ENCODE measurements at places on chromosomes 1 and 21.

DNA sequence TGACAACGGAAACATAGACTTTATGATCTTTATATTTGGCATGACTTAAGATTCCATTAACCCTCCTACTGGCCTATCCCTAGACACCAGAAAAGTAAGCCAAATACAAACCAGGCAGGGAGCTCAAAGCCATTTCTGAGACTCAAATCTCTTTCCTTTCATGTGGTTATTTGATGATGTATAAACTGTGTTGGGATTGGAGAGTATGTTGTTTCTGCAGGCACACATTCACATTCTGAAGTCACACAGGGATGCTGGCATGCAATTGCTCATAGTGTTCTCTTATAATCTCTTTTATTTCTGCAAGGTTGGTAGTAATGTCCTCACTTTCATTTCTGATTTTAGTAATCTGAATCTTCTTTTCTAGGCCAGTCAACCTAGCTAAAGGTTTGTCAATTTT lies 5.8 kb downstream of the ZMYND12 start:
- no peak for DNase-seq

GRCh38 chr1:12249181-12249580 lies 19.4 kb downstream of the VPS13D start:
- no peak for DNase-seq

DNA sequence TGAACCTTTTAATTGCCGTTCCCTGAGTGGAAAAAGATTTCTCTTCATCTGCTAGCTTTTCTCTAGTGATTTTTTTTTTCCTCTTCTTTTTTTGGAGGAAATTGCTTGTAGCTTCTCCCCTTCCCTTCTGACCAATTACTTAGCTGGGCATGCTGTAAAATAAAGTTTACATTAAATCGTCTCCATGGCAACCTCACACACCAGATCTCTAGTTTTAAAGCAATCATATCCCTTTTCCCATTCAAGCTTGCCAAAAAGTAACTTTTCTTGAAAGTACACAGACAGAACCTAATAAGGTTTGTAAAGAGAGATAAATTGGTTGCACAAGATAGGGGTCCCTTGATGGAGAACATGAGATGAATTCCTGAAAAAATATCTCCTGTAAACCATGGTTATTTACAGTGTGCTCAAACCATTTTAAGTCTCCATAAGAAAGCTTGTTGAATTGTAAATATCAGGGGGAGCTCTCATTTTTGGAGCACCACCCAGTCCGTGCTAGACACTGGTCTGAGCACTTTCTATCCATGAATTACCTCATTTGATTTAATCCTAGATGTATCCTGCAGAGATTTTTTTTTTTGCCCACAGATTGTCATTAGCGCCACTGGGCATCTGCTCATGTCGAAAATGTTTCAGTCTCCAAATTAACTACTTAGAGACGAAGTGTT lies 32.6 kb upstream of the HTR1D start:
- no peak for DNase-seq

DNA sequence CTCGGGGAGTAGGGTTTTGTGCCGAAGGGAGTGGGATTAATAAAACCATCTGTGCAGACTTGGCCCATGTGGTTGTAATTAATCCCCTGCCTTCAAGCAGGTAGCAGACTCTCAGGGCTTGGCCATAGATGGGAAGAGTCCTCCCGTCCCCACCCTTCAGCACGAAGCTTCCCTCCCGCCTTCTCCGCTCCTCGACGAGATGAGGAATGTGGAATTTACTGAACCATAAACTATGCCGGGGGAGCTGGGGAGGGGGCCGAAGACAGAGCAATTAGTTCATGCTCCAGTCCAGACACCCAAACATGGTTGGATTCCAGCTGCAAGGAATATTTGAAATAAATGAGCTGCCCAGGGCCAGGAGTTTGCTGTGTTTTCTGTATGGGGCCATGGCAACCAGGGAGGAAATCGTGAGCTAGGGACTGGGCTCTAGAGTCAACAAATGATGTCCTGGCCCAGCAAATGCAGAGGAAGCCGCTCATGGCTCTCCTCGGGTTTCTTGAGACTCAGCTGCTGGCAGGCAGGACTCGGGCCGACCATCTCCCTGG lies 78.8 kb downstream of the SPSB1 start:
- no peak for DNase-seq

GRCh38 chr1:76843821-76844464 lies 23.3 kb upstream of the ST6GALNAC5 start:
- no peak for DNase-seq

DNA sequence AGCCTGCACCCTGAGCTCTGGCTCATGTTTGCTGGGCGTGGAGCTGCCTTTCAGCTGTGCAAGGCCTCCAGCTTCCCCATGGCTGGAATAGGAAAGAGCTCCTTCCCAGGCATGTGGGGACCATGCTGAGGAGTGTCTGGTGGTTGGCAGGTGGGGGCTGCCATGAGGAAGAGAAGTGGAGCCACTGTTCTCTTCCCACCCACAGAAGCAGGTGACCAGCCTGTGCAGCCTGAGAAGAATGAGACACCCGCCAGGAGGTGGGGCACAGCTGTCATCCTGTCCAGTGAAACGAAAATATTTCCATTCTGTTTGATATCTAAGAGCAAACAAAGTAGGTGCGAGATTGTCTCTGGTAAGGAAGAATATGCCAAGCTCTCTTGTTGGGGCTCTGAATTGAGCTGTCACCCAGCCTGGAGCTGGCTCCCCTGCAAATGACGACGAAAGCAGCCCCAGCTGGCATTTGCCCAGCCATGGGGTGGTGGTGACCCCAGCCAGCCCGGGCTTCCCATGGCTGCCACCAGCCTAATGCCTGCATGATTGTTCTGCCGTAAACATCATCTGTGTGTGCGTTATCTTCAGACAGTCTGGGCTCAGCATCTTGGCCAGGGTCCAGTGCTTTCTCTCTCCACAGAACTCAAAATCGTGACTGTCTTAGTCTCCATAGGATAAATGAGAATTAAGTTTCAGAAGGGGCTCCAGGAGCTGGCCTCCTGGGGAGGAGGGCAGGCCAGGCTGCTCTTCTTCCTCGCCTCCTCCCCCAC lies 429.8 kb upstream of the VAMP3 start:
- DNase-seq: no peak

GRCh38 chr1:235270625-235271024 lies 57.4 kb downstream of the ARID4B start:
- DNase-seq: no peak

DNA sequence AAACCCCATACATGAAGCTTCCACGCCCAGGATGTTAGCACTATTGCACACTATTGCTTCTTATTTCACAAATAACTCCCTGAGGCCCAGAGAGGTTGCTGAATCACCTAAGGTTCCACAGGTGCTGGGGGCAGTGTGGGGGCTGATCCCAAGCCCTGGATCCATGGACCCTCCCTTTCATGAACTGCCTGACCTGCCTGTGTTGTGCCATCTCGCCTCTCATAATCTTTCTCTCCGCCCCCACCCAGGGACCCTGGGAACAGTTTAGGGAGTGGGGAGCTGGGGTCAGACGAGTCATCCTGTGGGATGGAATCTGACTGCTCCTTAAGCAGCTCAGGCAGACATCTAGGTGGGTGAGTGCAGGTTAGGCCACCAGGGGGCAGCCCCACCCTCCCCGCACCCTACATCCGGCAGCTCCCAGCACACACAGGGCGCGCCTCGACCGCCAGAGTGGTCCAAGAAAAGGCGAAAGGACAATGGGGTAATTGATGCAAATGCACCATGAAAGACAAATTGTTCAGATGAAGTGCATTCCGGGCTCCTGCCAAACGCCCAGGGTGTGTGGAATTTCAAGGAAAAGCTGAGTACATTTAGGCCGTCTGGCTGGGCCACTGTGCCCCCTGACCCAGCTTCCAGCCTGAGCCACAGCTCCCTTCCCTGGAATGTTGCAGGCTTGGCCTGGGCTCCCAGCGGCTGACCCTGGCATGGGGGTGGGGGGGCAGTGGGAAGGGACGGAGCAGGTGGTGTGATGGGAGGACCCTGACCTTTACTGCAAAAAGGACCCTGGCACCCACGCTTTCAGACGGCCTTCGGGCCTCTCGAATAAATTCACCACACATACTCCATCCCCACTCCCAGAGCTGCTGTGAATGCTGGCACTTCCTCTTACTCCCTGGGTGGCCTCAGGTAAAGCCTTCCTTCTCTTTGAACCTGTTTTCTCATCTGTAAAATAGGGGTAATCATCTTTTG lies 20.8 kb downstream of the PHLDA3 start:
- peak; percentile 84 for DNase-seq

GRCh38 chr1:174913225-174913903 lies 86.4 kb upstream of the CACYBP start:
- no peak for DNase-seq

DNA sequence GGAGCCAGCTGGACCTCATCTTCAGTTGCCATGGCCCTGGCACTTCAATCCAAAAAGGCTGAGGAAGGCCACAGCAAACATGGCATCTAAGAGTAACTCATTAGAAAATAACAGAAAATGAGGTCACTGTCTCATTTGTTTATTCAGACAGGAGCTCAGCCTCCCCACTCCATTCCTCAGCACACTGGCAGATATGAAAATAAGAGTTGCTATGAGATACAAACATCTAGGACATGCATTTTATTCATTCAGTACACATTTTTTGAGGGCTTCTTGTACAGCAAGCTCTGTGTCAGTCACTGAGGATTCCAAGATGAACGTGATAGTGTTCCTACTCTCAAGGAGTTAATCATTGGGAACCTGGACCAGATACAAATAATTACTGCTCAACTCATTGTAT lies 32.7 kb upstream of the TMEM125 start:
- DNase-seq: no peak

GRCh38 chr1:109193653-109194590 lies 19.8 kb upstream of the SARS1 start:
- peak; percentile 67 for DNase-seq

- no peak for DNase-seq
Measured at GRCh38 chr1:54857141-54857540, 29.9 kb downstream of the DHCR24 start.

GRCh38 chr1:160789702-160790611 lies 6.0 kb upstream of the LY9 start:
- no peak for DNase-seq

GRCh38 chr1:176193023-176193422 lies 14.1 kb downstream of the COP1 start:
- DNase-seq: no peak

- DNase-seq: no peak
Measured at GRCh38 chr1:65458730-65459396, 38.4 kb downstream of the LEPR start.

DNA sequence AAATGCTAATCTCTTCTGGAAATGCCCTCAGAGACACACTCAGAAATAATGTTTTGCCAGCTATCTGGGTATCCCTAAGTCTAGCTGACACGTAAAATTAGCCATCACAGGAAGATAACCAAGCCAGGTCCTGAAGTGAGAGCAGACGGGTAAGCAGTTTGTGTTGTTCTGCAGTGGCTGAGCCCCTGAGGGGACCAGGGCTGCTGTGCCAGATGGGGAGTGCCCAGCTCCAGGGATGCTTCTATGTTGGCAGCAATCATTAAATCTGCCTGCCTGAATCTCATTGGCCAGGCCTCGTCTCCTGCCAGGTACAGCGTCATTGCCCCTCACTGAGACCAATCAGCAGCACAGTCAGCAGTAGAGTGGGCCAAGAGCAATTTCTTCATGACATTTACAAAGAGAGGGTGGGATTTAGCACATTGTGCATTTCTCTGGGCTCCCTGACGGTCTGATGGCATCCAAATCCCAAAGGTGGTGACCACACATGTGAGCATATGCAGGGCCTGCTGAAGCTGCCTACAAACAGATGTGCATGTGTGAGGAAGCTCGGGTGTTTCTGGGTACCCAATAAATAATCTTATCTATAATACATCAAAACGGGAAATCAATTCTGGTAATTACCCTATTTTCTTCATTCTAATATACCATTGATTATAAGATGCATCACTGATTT lies 58.7 kb upstream of the LRRN2 start:
- DNase-seq: no peak

DNA sequence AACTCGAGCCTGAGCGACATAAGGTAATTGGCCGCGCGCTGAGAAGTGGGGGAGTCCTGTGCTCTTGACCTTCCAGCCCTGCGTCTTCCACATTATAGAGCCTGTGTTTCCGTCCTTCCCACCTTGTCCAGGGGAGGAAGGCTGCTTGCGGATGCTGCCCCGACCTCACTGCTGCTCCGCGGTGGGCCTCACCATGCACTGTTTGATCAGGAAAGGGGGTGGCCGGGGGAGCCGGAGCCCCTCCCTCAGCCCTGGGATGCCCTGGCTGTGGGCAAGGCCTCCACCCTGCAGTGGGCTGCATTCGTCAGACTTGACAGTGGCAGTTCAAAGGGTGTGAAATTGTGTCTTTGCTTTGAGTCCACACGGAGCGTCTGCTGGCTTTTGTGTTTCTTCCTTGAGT lies 30.1 kb downstream of the PCNT start:
- DNase-seq: no peak

- no peak for DNase-seq
Measured at GRCh38 chr1:37158113-37158749, 123.9 kb upstream of the GRIK3 start.

GRCh38 chr1:35047188-35047858 lies 15.6 kb upstream of the ZMYM6 start:
- DNase-seq: no peak
